ENCODE measurements at places on chromosomes 1 and 21. TPM values are rescaled to one million over a fixed set of nuclear protein-coding genes. Genes with fewer than 3 reads are reported as not detected.

DNA sequence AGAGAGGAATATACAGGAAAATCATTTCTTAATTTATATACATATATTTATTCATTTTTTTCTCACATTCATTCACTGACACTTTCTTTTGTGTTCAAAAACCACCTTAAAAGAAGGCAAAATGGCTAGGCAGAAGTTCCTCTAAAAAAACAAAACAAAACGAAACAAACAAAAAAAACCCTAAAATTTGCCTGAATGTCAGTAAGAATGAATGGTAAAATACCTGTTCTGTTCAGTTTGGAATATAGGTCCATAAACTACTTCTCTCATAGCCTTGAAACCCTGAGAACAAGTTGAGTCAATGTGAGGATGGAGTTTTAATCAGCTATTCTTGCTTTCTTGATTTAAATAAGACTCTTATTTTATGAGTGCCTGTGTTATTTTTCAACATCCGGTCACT lies 14.7 kb upstream of the ALG6 start:
- DNase-seq, result no peak

DNA sequence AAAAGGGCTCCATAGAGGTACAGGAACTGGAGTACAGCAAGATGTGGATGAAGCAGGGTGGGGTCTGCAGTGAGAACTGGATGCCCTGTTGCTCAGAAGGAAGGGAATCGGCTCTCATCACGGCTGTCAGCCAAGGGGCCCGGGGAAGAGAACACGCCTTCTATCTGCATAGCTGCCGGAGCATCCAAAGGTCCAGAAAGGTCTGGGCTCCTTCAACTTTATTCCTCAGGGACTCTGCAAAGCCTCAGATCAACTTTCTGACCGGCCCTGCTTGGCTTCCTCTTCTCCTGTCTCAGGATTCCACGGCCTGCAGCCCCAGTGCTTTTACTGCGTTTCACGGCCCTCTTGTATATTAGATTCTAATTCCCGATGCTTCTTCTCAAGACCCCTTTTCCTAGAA lies 34.8 kb downstream of the KRTAP19-8 start:
- DNase-seq, result no peak

DNA sequence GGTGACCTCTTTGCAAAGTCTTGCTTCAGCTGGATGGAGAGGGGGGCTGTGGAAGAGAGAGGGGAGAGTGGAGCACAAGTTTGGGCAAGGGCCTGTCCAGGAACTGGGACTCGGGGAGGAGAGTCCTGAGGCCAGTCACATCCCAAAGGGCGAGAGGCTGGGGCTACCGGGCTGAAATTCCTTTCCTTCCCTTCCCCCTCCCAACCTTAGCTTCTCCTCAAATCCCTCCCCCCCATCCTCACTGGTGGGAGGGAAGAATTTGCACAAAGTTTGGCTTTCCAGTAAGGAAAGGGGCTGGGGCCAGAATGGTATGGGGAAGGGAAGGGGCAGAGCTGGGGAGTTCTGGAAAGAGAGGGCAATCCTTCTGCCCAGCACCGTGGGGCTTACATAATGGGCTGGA lies 854 bp downstream of the CNTN2 start:
- DNase-seq, result no peak

DNA sequence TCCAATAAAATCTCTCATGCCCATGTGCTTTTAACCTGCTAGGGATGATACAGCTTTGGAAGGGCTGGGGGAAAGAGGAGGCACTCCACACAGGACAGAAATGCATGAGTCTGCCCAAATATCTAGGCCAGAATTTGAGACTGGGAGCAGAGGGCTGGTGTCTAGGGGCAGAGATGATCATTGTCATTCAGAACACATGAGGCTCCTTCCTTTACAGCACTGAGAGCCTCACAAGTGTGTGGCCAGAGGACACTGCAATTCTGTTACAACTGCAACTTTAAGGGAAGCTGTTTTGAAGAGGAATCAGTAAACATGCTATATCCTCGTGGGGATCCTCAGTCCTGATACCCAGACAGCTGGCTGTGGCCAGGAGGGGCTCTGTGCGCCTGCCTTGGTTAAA lies 541.3 kb downstream of the OMA1 start:
- DNase-seq, result no peak

DNA sequence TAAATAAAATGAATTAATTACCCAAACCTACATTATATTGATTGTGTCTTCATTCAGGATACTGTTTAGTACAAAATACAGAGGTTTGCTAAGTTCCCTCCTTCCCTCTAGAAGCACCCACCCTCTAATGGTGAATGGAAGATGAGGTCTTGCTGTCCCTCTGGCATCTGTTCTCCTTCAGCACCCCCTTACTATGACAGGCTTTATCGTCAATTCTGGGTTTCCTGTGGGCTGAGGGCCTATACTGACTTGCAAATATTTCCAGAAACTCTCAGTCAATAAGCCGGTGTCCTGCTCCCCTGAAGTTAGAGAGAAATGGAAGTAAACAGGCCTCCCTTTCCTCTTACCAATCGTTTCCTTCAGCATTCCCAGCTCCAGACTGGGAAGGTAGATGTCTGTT lies 13.2 kb downstream of the LAX1 start:
- DNase-seq, result no peak

DNA sequence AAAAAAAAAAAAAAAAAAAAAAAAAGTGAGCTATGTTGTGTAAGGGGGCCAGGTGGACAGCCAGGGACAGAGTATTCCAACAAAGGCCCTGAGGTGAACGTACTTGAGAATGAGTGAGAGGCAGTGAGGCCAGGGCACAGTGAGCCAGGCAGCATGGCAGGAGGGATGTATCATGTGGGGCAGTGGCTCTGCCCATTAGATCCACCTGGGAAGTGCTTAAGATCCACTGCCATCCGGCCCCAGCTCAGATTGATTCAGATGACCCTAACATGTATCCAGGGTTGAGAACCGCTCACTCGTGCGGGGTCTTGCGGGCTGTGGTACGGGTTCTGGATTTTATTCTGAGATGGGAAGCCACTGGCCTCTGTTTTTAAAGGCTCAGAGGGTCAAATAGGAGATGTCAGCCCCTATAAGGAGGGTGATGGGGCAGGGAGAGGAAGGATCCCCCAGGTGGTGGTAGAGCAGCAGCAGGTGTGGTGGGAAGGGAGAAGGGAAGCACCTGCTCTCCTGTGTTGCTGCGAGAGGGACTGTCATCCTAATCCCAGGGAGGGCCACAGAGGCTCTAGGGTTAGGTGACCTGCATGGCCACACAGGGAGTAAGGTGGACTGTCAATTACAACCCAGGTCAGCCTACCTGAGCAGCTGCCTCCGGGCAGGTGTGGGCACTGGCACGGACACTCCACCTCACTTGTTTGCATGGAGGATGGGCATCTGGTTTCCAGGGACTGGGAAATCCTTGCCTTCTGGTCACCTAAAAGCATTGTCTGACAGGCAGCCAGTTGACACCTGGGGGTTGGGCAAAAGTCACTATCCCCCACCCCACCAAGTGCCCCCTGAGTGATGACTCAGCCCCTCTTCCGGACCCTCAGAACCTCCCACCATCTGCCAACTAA lies 31.6 kb downstream of the CDK18 start:
- DNase-seq, result no peak

- no peak for DNase-seq
Measured at GRCh38 chr21:36916718-36917117, 49.8 kb downstream of the HLCS start.

Gene DONSON
- total RNA-seq, result 8.4 TPM

Gene PTPRU
- 25.8 TPM for total RNA-seq

Gene NPPA
- not detected for total RNA-seq

Measured in fibroblast of the aortic adventitia (primary cell).